Epithelial cell of proximal tubule (primary cell): ENCODE measurements at places on chromosomes 7 and 10. TPM values are rescaled to one million over a fixed set of nuclear protein-coding genes. Genes with fewer than 3 reads are reported as not detected.
A peak's percentile ranks its signal among the peaks of the same experiment; 100 is the strongest.

Gene DYDC2
- total RNA-seq, result 0.22 and 2.1 TPM in 2 replicates

GRCh38 chr7:34558022-34558421 lies 100.0 kb upstream of the NPSR1 start:
- no peak for DNase-seq

GRCh38 chr7:129285111-129285510 lies 60.3 kb downstream of the AHCYL2 start:
- DNase-seq, result no peak

- no peak for DNase-seq
These were observed 125.8 kb upstream of the GAD2 start for GRCh38 chr10:26090762-26091161.

DNA sequence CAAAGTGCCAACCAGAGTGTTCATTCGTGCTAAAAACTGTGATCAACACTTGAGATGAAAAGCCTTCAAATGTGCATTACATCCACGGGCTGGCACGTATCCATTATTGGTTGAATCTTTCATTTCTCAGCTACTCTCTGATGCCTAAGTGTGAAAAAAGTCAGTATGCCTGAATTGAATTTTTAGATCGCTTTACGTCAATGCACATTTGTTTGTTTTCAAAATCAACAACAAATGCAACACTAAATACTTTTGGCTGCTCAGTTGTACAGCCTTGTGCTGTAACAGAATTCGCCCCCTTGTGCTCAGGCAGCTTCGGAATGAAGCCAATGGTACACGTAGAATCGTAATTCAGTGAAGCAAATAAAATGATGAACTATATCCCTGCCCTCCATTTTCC lies 446.5 kb upstream of the NRP1 start:
- DNase-seq, result no peak

DNA sequence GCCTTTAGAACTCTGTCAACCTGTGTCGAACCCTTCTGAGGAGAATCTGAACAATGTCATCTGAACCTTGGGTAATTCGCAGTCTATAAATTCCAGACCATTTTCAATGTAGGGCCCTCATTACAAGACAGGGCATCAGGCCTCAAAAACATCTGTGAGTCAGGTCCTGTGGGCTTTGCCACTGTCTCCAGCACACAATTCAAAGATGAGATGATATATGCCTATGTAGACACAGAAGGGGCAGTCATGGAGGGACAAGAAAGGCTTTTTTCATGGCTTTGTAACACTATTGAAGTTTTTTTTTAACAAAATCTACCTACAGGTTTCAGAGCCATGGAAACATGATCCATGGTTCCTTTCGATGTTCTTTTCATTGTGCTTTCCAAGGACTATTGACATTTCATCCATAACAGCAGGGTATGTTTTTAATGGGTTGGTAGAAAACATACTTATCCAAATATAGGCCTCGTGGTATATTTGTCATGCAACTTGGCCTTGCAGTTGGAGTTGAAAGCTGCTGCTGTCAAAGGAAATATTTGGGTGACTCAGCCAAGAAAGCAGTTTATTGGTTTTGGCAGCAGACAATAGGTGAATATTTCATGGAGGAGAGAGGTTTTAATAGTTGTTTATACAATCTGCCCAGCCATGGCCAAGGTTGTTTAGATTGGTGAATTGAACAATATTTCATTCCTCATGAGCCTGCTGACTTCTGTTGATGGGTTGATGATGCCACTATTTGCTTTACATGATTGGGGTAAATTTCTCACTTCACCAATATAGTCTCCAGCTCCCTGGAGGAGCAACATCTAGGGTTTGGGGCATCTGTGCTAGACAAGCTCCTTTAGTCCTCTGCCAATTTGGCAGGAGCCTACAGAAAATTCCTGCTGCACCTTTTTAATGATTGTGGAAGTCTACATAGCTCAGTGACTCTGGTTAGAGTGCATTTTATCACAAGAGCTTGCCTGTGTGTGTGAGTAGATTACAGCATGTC lies 158.4 kb upstream of the TMEM72 start:
- peak; percentile 88 for DNase-seq

DNA sequence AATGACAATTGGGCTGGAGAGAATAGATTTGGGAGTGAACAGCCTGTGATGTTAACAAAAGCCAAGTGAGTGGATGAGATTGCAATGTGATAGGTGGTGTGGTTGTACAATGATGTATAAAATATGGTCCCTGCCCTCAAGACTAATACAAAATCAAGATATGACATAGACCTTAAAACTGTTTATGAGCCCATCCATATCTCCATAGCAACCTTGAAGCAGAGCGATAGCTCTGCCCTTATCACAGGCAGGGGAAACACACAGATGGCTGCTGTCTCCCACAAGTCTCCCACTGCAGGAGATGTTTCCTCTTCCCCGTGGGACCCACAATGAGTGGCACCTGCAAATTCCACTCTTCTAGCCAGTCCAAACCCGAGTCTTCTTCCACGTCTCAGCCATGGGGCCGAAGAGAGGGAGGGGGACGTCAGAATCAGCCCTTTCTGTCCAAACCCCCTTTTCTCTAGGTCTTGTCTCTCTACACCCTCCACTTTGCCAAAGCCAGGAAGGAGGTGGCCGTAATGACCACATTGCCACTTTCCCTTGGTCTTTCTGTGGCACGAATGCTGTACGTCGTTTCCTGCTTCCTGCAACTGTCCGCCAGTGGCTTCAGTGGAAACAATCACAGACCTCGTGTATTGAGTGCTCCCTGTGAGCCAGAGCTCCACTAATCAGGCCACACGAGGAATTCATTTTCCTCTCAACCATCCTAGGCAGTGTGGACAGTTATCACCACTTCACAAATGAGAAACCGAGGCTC lies 7.5 kb upstream of the TBXAS1 start:
- DNase-seq, result no peak

DNA sequence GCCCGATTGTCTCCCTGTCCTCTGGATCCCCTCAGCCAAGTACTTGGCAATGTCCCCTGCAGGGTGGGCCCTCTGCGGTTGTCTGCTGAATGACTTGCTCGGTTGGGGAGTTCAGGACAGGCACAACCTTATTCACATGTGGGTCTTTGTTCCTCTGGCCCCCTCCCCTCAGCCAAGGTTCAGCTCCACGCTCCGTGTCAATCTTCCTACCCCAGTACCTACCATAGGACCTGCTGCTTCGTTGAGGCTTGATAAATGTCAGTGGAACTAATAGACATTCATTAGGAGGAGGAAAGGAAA lies 7.1 kb downstream of the CPA5 start:
- no peak for DNase-seq

DNA sequence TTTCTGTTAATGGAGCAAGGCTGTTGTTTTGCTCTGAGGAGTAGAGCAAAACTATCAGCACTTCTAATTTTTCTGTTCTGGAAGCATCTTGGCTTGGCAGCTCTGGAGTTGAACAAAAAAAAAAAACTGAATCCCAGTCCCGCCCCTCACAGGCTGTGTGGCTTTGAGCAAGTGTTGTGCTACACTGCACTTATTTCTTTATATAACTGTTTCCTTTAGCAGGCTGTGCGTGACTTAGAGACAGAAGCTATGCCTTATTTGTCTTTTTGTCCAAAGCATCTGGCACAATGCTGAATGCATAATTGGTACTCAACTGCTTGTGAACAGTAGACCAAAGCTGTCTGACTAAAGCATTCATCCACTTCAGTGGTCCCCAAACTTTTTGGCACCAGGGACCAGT lies 96.1 kb downstream of the AMPH start:
- DNase-seq, result no peak

Gene ACHE
- total RNA-seq, result 0.51 and 3.3 TPM in 2 replicates

GRCh38 chr7:9149499-9150082 lies 716.2 kb downstream of the NXPH1 start:
- DNase-seq, result peak; percentile 2

Gene BLNK
- total RNA-seq, result 0.12 and 0.29 TPM in 2 replicates

Gene LRRC4
- total RNA-seq, result 1.1 and 1.3 TPM in 2 replicates

- DNase-seq, result no peak
These were observed 446.9 kb downstream of the KIF20B start for GRCh38 chr10:90148116-90148855.

- no peak for DNase-seq
These were observed 2.3 kb downstream of the PAX2 start for GRCh38 chr10:100747456-100748230.

- no peak for DNase-seq
These were observed 33.3 kb upstream of the KDM7A start for GRCh38 chr7:140209866-140210609.

DNA sequence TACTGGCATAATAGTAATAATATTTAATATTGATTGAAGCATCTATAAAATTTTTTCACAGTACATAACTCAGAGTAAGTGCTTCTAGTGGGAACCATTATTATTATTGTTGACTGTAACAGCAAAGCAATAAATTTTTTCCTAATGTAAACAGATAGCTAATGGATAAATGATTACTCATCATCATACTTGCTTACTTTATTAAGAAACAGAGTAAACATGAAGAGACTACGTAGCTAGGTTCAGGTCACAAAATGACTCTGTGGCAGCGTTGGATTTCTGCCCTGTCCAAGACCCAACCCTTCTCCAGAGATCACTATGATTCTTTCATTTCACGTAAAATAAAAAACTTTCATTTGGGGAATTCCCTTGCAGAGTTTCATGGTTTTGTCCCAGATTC lies 8.3 kb upstream of the ABCB5 start:
- DNase-seq, result no peak

GRCh38 chr10:3014968-3015367 lies 52.4 kb upstream of the PFKP start:
- DNase-seq, result no peak

- no peak for DNase-seq
These were observed 65.5 kb downstream of the MKX start for GRCh38 chr10:27680006-27680557.

- DNase-seq, result no peak
These were observed 6.6 kb downstream of the PTPRZ1 start for GRCh38 chr7:121879544-121879943.

- no peak for DNase-seq
These were observed 116.9 kb downstream of the EVX1 start for GRCh38 chr7:27359181-27360125.

DNA sequence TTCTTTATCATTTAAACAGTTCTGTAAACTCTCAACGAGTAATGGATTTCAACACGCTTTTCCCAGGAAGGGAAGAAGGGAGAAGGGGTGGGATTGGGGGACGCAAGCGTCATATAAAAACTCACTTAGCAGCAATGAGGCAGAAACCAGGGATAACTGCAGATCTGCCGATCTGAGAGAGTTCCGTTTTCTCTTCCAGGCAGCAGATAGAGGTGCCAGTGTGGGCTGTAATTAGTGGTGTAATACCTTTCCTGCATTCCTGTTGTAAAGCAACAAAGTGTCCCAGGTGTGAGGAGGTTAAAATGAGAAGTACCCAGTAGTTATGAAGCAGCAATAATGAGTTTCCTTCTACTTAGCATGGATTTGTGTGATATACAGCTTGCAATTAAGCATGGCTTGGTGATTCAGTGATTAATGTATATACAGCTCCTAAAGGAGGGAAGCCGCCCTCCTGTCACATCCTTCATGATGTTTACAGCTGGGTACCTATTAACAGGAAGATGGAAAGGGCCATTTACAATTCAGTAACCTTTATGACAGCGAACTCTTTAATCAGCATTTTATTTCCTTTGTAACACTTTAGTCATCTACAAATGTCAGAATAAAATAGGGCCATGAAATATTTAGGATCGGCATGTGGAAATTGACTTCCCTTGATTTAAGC lies 271.9 kb downstream of the LRMDA start:
- no peak for DNase-seq

GRCh38 chr10:69406816-69407580 lies 9.7 kb downstream of the TACR2 start:
- no peak for DNase-seq

DNA sequence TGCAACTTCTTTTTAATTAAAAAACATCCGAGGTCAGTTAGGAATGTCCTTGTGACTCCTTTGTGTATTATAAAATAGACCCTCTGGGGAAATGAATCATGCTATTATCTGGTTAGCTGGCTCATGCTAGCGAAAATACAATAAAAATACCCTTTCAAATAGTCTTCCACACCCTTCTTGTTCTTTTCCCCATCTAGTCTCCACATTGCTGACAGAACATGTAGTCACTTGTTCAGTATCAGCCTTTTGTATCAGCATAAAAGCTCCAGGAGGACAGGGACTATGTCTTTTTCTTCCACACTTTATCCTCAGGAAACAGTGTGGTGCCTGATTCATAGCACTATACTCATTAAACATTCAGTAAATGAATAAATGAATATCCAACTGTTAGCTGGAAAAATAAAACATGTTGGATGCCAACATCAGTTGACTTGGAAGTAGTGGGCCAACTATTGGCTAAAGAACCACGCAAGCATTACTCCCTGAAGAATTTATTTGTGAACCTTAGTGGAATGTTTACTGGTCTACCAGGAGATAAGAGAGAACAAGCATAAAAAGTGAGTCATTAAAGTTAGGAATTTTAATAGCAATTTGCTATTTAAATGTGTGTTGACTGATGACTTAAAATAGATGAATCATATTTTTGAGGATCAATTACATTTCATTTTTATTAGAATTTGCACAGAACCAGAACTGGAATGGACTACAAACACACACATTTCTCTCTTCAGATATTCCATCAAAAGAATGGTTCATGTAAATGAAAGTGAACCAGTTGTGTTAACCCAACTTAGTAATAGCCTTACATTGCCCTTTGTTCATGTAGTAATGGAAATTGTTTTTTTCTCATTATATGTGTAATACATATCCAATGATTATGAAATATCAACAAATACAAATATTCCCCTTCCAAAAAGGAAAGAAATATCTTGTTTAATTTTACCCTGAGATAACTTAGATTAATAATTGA lies 129.6 kb downstream of the DKK1 start:
- peak; percentile 18 for DNase-seq

DNA sequence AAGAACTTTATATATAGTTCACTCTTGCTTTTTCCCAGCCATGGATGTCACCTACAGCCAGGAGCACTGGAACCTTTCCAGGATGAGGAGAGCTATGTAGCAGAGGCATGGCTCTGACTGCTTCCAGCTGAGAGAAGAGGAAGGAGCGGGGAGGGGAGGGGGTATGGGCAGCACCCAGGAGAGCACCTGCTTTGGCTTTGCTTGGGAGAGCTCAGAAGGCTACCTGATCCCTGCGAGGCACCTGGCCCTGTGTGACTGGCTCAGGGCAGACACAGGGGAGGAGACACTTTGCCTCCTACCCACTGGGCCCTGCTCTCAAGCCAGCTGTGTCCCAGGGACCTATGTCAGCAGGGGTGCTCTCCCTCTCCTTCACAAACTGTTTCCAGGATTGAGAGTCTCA lies 67.1 kb downstream of the HK1 start:
- no peak for DNase-seq
